ENCODE measurements at places on chromosomes 2 and 18. TPM values are rescaled to one million over a fixed set of nuclear protein-coding genes. Genes with fewer than 3 reads are reported as not detected.
A peak's percentile ranks its signal among the peaks of the same experiment; 100 is the strongest.

- H3K27ac ChIP-seq, result no peak overlapping the region
- no peaks in the 10 kb centered on the region for H3K4me1 ChIP-seq
- DNase-seq, result no peak
- no peaks in the 10 kb centered on the region for H3K36me3 ChIP-seq
- peaks cover 2% of the 10 kb centered on the region for H3K27me3 ChIP-seq
These were observed 45.4 kb downstream of the ASAP2 start for GRCh38 chr2:9252002-9252357.

DNA sequence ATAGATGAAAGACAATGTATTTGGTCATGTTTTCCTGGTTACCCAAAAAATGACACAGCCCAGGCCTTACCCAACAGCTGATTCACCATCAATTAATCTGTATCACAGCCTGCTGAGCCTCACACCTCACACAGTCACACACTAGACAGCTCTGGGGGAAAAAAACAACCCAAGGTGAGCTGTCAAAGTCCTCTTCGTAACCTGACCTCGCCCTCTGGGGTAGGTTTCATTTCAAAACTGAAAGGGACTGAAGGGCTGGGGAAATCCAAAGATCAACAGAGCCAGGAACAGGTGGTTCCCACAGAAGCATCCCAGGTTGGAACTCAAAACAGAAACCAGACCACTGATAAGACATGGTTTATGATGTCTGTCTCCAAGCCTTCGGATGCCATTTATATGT, 18.2 kb upstream of the PCBP1 start:
- H3K27me3 ChIP-seq, result no peaks in the 10 kb centered on the region
- H3K36me3 ChIP-seq, result no peaks in the 10 kb centered on the region
- H3K4me1 ChIP-seq, result peaks cover 32% of the 10 kb centered on the region
- peak overlapping the region; percentile 58 for H3K27ac ChIP-seq
- peak; percentile 81 for DNase-seq

DNA sequence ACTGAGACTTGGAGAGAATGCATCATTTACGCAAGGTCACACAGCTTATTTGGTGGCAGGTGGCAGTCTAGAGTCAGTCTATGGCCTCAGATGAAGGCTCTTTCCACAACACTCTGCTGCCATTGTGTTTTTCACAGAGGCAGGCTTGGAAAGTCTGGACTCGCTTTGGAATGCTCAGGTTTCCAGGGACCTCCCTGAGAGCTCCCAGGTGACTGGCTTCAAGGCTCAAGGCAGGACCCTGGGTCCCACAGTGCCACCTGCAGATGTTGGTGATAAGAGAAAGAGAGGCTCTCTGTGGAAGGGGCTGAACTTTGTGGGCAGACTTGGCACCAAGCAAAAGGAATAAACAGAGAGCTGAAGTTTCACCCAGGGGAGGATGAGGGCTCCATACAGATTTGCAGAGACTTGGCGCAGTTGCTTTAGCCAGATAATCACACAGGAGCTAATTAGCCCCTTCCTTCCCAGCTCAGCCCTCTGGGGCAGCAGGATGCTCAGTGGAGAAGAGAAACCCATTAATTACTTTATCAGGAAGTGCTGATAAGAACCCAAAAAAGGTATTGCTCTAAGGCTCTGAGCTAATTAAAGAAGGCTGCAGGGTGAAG, 103.5 kb downstream of the LBH start:
- H3K36me3 ChIP-seq, result no peaks in the 10 kb centered on the region
- H3K4me1 ChIP-seq, result peaks cover 80% of the 10 kb centered on the region
- H3K27ac ChIP-seq, result peak overlapping the region; percentile 89
- H3K27me3 ChIP-seq, result no peaks in the 10 kb centered on the region
- H3K4me3 ChIP-seq, result peak overlapping the region; percentile 13

RIT2 gene
- not detected for polyA plus RNA-seq

DNA sequence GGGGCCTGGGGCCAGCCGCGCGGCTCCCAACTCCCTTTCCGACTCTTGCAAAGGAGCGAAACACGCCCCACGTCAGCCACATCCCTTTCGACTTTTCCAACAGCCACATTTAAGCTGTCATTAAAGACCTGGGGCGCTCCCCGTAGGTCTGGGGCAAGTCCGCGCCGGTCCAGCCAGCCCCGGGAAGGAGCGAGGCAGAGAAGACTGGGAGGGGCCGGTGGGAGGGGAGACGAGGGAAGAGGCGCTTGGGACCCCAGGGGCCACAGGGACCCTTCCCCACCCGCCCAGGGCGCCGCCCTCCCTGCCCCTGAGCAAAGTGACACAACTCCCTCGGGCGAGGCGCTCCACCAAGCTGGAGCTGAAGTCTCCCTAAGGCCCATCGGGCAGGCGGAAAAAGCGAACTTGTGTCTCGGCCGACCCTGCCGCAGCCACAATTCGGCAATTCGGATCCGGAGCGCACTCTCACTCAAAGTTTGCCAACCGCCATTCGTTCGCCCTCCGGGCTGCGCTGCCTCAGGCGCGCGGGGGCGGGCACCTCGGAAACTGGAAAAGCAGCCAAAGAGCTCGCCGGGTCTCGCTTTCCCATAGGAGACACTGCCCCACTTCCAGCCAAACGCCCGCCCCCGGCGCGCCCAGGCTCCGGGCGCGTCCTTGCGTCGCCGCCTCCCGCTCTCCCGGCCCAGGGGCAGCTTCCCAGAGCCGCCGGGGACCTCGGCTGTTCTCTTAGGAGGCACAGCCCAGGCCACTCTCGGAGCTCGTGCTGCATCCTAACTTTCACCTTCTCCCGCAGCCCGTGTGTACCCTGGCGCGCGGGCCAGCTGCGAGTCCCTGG, 1.1 kb upstream of the KCTD1 start:
- H3K27ac ChIP-seq, result no peak overlapping the region
- H3K4me1 ChIP-seq, result peaks cover 26% of the 10 kb centered on the region
- no peak overlapping the region for H3K4me3 ChIP-seq
- DNase-seq, result peak; percentile 43
- no peaks in the 10 kb centered on the region for H3K36me3 ChIP-seq

ARHGEF4 gene
- not detected for polyA plus RNA-seq

GRCh38 chr2:217625557-217626169, 377.1 kb downstream of the TNS1 start:
- no peak for DNase-seq
- H3K27ac ChIP-seq, result no peak overlapping the region
- H3K36me3 ChIP-seq, result no peaks in the 10 kb centered on the region
- no peaks in the 10 kb centered on the region for H3K27me3 ChIP-seq

- no peak for DNase-seq
- H3K4me3 ChIP-seq, result no peak overlapping the region
- no peak overlapping the region for H3K27ac ChIP-seq
- no peaks in the 10 kb centered on the region for H3K4me1 ChIP-seq
- no peaks in the 10 kb centered on the region for H3K27me3 ChIP-seq
These were observed 84.2 kb upstream of the ID2 start for GRCh38 chr2:8597559-8598225.

GRCh38 chr18:79545255-79545654, 134.3 kb upstream of the CTDP1 start:
- no peaks in the 10 kb centered on the region for H3K4me1 ChIP-seq
- peaks cover 2% of the 10 kb centered on the region for H3K27me3 ChIP-seq
- no peaks in the 10 kb centered on the region for H3K36me3 ChIP-seq
- no peak overlapping the region for H3K27ac ChIP-seq

TUBA3E gene
- polyA plus RNA-seq, result not detected

DNA sequence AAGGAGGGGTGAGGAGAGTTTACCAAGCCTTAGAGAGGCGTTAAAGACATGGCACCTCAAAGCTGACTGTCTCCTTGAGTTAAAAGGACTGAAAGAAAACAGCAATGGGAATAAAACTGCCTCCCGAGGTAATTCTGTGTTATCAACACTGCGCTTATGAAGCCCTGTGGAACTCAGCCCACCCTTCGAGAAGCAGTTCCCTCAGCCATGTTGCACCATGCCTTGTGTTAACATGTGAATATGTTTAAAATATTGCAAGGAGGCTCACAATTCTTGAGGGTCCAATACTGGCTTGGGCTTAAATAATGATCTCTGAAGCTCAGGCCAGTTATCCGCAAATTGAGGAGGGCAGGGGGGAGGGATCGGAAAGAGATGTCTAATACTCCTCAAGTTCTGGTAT, 14.7 kb downstream of the KLF7 start:
- no peak overlapping the region for H3K4me3 ChIP-seq
- no peak for DNase-seq
- no peaks in the 10 kb centered on the region for H3K27me3 ChIP-seq
- no peak overlapping the region for H3K27ac ChIP-seq
- peaks cover 61% of the 10 kb centered on the region for H3K4me1 ChIP-seq
- H3K36me3 ChIP-seq, result peaks cover 6% of the 10 kb centered on the region

ASNSD1 gene
- 13.0 TPM for polyA plus RNA-seq

HOXD13 gene
- not detected for polyA plus RNA-seq

DNA sequence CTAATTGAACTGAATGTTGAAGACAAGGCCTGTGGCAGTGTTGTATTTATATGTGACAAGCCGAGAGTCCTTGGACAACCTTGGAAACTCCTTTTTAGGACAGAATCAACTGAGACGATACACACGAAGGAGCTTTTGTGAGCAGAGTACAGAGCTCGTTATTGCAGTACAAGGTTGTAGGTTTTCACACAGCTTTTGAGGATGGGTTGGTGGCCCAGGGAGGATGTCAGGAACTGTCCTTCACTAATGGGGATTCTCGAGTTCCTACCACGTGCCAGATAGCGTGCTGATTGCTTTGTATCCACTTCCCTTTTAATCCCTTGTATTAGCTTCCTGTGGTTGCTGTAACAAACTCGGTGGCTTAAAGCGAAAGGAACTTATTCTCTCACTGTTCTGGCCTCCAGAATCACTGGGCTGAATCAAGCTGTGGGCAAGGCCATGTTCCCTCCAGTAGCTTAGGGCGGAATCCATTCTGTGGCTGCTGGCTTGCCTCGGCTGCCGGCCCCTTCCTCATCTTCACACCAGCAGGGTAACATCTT, 20.2 kb downstream of the INPP4A start:
- DNase-seq, result peak; percentile 78
- H3K36me3 ChIP-seq, result no peaks in the 10 kb centered on the region
- no peaks in the 10 kb centered on the region for H3K27me3 ChIP-seq
- H3K4me1 ChIP-seq, result peaks cover 73% of the 10 kb centered on the region

- H3K27me3 ChIP-seq, result no peaks in the 10 kb centered on the region
- H3K36me3 ChIP-seq, result no peaks in the 10 kb centered on the region
- H3K27ac ChIP-seq, result no peak overlapping the region
- no peak for DNase-seq
- H3K4me3 ChIP-seq, result no peak overlapping the region
- H3K4me1 ChIP-seq, result no peaks in the 10 kb centered on the region
These were observed 14.8 kb upstream of the GLI2 start for GRCh38 chr2:120720746-120721375.

SPATA3 gene
- polyA plus RNA-seq, result not detected

DNA sequence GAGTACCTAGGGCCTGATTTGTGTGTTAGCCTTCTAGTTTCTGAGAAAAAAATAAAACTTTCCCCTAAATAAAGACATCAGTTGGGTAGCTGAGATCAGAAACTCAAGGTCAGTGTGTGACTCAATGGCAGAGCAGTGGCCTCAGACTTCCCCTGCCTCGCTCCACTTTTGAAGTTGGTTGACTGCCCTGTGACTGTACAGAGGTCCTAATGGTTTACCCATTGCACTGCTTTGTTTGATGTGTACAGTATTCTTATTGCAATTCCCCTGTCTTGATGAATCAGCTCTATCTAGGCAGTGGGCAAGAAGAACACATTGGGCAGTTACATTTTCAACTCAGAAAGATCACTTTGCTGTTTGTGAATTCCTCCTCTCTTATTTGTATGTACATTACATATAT, 315.7 kb downstream of the KCNS3 start:
- H3K36me3 ChIP-seq, result no peaks in the 10 kb centered on the region
- H3K4me3 ChIP-seq, result no peak overlapping the region
- H3K27me3 ChIP-seq, result no peaks in the 10 kb centered on the region
- no peaks in the 10 kb centered on the region for H3K4me1 ChIP-seq

NYAP2 gene
- polyA plus RNA-seq, result 0.12 TPM

LAMA1 gene
- polyA plus RNA-seq, result not detected

- H3K4me3 ChIP-seq, result no peak overlapping the region
- no peak overlapping the region for H3K27ac ChIP-seq
- H3K27me3 ChIP-seq, result no peaks in the 10 kb centered on the region
- no peak for DNase-seq
These were observed 45.9 kb downstream of the FOSL2 start for GRCh38 chr2:28438532-28439063.

DNA sequence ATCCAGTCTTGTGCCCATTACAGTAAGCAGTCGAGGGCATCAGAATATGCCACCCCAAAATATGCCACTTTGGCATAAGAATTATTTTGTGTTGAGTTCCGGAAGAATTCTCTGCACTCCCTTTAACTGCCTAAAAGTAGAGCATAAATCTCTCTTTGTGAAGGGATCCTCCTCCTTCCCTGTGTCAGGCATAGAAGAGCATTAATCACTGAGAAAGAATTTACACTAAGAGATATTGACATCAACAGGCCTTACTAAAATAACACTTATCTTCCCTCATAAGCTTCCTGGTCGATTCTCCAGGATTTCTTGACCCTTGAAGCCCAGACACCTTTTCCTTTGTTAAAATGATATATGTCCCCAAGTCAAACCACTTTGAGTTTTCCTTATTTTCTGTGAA, 27.6 kb upstream of the KYNU start:
- H3K4me3 ChIP-seq, result no peak overlapping the region
- no peaks in the 10 kb centered on the region for H3K27me3 ChIP-seq
- no peak for DNase-seq
- H3K4me1 ChIP-seq, result no peaks in the 10 kb centered on the region
- no peak overlapping the region for H3K27ac ChIP-seq

DNA sequence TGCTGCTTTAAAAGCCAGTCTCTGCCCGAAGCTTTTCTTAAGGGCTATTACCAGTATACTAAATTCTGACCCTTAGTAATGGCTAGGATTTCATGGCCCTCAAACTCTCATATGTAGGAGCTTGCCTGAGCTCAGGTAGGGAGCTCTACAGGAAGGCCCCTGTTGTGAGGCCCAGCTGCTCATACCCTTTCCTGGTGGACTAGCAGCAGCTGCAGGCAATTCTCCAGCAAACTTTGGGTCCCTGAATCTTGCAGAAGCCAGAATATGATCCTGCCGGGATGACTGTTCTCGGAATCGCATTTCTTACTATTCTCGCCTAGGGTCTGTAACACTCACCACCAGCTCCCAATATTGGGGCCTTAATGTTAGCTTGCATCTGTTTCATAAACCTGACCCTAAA, 106.4 kb upstream of the SERTAD2 start:
- DNase-seq, result no peak
- H3K27ac ChIP-seq, result no peak overlapping the region
- H3K4me3 ChIP-seq, result no peak overlapping the region

All from B cell (primary cell).